Muscle of back (tissue), 13 donors: ENCODE measurements at places on chromosomes 12 and 14. TPM values are rescaled to one million over a fixed set of nuclear protein-coding genes. Genes with fewer than 3 reads are reported as not detected.
A peak's percentile ranks its signal among the peaks of the same experiment; 100 is the strongest.

Gene HOXC6
- polyA plus RNA-seq = 10.7 TPM

DNA sequence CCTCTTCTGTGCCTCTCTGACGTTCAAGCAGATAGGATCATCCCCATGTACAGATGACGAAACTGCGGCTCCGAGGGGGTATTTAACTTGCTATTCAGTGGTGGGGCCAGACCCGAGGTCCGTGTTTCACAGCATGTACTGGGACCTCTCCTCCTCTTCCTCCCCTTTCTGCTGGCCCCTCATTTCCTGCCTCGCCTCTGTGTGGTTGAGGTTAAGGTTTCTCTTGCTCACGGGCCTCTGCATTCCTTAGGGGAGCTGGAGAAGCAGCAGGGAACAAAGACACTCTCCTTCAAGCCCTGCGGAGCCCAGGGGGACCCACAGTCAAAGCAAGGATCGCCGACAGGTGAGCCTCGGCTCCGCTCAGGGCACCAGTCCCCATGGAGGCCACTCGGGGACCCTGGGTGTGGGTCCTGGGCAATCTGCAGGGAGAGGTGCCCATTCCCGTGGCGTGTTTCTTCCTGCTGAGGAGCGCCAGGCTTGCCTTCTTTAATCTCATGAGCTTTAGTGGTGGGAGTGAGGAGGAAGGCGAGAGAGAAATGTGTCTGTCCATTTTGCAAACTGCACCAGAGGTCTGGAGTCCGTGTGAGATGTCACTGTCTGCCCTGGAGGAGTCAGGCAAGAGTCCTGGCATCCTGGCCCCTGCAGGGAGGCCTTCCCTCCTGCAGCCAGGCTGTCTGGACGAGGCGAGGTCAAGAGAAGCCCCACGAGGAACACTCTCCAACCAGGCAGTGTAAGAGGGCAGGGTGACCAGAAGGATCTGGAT is 45.0 kb downstream of the SLC6A12 start:
- DNase-seq = no peak

DNA sequence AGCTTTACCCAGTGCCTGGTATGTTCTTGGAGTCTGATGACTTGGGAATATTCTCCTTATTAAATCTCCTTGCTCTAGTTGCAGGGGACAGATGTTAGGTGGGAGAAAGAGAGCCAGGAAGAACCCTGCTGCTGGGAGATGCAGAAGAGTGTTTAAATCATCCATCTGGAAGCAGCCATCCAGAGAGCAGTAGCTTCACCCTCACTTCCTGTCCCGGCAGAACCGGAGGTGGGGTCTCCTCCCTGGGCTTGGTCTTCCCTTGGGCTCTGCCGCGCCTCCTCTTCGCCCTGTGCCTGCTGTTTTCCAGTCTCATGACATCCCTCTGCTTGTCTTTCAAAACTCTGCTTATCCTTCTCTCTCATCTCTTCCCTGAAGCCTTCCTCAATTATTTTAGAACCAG is 15.5 kb downstream of the B4GALNT3 start:
- DNase-seq = no peak

GRCh38 chr12:100174495-100174894 is 26.1 kb upstream of the ACTR6 start:
- no peak for DNase-seq

DNA sequence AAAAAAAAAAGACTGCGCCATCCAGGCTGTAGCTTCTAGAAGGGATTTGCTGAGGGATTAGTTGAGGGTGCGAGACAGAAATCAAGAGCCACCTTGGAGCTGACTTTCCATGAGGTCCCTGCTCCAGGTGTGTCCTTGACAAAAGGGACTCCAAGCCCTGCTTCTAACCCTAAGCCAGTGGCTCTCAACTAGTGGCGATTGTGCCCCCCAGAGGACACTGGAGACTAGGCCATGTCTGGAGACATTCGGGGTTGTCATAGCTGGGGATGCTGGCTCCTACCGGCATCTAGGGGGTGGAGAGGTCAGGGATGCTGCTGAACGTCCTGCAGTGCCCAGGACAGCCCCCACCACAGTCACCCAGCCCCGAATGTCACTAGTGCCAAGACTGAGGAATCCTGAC is 40.6 kb downstream of the SPRING1 start:
- DNase-seq = no peak

Gene EFS
- 39.7 TPM for polyA plus RNA-seq

Gene DIABLO
- 25.8 TPM for polyA plus RNA-seq

Gene VRTN
- polyA plus RNA-seq = 0.08 TPM

DNA sequence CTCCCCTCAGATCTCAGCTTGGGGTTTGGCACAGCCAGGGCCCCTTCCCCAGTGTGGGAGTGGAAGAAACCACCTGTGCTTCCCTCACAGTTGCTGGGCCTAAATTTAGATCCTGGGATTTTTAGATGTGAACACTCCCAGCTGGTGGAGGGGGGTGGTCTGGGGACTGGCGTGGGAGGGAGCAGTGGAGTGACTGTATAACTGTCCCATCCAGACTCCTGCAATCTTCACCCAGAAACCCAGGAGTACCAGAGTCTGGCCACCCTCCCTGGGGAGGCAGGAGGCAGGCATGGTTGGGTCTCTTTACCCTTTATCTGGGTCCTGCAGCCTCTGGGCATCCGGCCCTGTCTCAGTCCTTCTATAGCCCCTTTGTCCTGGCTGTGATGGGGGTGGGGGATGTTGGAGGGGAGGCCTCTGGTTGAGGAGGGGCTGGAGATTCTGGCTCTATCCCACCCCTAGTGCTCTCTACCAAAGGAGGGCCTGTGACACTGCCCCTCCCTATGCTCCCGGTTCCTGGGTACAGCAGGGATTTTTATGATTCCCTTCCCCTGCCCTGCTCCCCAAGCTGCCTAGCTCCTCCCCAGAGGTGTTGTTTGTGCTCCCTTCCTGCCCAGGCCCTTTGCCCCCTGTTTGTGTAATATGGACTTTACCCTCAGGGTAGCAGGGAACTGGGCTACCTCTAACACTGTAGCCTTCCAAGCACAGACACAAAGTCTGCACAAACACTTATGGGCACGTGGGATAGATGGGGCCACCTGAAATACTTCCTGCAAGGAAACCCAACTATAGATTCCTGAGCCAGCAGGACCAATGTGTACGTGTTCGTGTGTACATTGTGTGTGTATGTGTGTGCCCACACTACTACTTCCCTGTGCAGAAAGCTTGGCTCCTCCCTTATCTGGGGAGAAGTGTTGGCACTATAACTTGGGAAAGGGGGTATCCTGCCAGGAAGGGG is 1.7 kb downstream of the ERBB3 start:
- DNase-seq = peak; percentile 56

DNA sequence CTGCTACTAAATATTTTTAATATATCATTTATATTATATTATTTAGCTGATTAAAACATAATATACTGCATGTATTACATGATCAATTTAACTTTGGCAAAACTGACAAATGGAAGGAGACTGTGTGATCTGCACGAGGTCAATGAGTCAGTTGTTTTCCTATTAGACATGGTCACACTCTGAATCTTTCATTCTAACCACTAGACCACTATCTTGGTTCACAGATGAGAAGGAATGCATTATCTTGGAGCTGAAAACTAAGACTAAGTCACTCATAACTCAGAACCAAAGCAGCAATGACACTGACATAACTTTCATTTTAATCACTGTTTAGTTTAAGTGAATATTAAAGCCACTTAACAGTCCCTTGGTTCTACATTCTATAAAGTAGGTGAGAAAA is 37.4 kb downstream of the GNPTAB start:
- no peak for DNase-seq

GRCh38 chr12:51460519-51460918 is 35.9 kb downstream of the SLC4A8 start:
- no peak for DNase-seq

DNA sequence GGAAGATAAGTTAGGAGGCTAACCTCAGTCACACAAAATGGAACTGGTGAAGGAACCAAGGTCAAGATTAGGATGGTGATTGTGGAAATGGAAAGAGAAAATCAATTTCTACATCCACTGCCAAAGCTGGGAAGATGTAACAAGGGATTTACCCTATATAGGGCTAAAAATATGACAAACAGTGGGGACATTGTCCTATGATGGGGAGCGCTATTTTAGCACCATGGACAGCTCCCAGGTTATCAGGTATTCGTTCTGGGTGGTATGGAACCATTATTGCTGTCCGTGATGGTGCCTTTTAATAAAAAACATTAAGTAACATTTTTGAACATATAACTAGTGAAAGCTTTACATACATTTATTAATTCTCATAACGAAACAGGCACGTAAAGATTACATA is 124.0 kb downstream of the NDUFA12 start:
- peak; percentile 22 for DNase-seq

DNA sequence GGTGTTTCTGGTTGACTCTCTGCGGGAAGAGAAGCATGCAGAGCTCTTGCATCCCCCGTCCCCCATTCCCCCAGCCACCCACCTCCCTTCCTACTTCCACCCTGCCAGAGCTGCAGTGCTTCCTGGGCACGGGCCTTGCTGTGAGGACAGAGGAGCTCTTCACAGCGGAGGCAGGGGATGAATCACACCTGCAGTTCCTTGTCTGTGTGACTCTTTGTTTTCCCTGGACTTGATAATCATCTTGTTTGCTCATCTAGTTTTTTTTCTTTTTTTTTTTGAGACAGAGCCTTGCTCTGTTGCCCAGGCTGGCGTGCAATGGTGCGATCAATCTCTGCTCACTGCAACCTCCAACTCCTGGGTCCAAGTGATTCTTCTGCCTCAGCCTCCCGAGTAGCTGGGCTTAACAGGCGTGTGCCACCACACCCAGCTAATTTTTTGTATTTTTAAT is 27.8 kb downstream of the ANKRD9 start:
- DNase-seq = no peak

DNA sequence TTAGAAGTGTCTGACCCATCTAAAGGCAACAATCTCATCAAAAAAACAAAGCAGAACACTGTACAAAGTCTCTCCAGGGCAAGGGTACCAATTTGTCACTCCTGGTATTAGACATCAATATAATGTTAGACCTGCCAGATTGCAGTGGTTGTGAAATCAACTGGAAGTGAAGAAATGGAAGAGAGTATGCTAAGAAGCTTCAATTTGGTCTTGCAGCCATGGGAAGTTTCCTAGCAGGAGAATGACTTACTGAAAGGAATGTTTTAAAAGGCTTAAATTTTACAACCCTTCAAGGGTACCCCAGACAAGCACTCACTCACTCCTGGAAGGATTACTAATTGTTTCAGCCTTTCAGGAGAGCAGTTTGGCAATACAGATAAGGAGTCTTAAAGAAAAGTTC is 18.9 kb downstream of the LLPH start:
- no peak for DNase-seq

Gene KLRK1
- 0.48 TPM for polyA plus RNA-seq

Gene SIX6
- not detected for polyA plus RNA-seq

Gene NPC2
- polyA plus RNA-seq = 96.1 TPM

DNA sequence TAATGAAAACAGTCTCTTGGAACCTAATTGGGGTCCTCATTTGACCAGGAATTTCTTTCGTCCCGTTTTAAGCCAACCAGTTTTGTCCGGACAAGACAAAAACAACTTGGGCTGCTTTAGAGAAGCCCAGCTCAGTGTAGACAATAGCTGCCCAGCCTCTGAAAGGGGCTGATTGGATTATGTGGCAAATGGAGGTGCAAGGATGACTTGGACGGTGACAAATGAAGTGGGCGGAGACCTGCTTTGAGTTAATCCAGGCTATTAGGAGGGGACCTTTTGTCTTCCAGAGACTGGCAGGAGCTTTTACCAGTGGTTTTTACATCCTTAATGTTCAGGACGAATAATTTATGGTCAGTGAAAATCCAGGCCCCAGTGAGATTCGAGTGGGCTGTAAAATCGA is 4.8 kb downstream of the MEG3 start:
- DNase-seq = no peak

Gene CCDC175
- not detected for polyA plus RNA-seq

DNA sequence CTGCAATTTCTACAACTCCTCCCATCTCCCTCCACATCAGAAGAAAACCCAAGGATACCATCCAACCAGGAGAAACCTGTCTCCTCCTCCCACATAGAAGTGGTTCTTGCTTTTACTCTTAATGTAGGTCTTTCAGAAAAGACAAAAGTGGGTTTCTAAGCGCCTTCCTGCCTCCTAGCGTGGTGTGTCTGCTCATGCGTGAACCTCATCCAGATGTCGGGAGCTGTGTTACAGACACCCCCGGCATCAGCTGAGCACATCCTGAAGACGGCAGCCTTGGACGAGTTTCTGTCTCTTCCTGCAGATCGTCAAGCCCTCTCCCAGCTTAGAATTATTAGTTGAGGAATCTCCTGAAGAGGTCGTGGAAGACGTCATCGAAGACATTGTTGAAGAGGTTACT is 9.5 kb downstream of the LRRC43 start:
- DNase-seq = no peak

DNA sequence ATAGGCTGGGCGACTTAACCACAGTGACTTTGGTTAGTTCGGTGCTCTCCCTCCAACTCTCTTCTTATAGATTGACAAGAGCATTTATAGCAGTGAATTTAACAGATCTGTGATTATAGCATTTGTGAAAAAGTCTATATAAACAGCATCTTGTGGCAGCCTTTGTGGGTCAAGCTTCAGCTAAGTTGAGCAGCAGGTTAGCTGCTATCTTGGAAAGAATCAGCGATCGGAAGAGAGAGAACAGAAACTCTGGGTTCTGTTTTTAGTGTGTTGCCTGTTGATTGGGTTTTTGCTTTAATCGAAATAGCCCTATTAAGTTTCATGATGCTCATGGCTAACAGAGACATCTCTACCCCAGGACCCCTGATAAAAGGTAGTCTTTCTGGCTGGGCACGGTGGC is 20.2 kb downstream of the EVL start:
- DNase-seq = no peak

DNA sequence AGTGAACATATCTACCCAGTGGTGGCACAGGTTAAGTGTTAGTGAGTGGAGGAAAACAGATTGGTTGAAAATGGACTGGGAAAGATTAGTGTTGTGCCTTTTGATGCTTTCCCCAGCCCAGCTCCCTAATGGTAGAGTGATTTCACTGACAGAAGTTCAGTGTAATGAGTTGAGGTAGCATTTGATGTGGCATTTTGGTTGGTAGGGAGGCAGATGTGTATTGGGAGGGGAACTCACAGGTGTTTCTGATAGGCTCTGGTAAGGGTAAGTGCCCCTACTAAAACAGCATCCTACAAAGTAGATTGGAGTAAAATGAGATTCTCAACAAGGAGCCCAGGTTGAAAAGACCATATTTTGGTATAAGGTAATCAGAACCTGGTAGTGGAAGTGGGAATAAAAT is 4.2 kb downstream of the TBK1 start:
- DNase-seq = no peak

DNA sequence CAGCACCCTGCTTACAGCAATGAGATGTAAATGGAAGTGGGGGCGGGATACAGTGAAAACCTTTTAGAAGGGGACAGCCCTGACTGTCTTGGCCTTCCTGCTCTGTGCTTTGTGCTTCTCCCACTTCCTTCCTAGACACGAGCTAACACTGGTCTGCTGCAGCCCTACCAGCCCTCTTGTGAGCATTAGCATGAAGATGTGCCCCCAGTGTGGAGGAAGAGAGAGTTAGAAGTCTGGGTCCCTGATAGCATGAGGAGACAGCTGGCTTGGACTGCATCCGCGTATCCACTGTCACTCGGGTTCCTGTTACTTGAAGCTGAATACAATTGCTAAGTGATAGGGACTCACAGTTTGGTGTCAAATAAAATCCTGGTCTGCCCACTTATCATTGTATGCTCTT is 248.1 kb upstream of the SOX5 start:
- no peak for DNase-seq

GRCh38 chr12:107660235-107660634 is 25.4 kb upstream of the PWP1 start:
- DNase-seq = no peak
